ENCODE measurements at places on chromosomes 5 and 9.
A peak's percentile ranks its signal among the peaks of the same experiment; 100 is the strongest.

DNA sequence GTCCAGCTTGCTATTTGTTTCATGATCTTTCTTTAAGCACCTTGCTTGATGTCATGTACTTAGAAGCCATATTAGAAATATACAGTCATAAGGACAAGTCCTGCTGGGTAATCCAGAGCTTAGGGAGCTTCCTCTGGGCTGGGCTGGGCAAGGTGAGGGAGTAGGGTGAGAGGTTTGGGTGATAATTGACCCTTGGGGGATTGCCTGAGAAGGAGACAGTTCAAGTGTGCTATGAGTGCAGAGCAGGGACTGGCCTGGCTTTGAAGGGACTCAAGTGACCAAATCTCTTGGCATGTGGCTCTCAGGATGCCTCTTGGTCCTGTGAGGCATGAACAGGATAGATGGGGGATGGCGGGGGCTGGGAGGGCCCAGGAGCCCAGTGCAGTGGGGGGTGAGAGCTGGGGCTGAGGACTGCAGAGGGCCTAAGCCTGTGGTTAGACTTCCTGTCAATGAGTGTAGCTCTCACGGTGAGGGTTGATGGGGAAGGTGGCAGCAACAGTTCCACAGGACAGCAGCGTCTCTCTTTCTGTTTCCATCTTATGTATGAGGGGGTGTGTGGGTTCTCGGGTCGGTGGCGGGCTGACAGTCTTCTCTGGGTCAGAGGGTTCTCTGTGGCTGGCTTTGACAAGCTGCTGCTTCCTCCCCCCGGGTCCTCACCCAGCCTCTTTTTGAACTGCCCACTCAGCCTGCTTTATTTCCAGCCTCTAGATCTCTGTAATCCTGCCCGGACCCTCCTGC, 53.5 kb downstream of the RGS3 start:
- peak; percentile 39 for DNase-seq

- DNase-seq = no peak
These were observed 135.4 kb upstream of the RASEF start for GRCh38 chr9:83198371-83198770.

- no peak for DNase-seq
These were observed 21.8 kb downstream of the ELOVL7 start for GRCh38 chr5:60822285-60822556.

DNA sequence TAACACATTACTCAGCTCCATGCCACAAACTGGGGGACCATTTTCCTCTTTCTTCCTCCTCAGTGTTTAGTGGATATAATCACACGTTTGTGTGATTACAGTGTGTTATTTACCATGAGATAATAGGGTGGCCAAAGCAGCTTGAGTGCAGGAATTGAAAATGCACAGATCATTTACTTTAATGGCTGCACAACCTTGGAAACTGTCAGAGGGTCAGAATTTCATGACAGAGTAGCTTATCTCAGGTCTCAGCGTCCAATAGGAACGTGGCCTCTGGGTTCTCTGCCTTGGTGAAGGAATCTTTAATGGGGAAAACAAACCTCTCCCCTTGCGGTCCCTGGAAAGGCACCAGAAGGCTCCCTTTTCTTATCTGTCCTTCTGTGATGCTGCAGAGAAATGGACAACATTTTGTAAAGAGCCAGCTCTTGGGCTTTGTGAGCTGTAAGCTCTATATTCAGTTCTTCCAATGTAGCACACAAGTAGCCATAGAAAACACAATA, 87.4 kb upstream of the CD180 start:
- no peak for DNase-seq

- DNase-seq = peak; percentile 63
These were observed at the start of gene VAV2 for GRCh38 chr9:133991964-133992779. VAV2 (minus strand) TSS chr9:133992324; CDS start chr9:133992278, 46 bp downstream.

- no peak for DNase-seq
These were observed 321.8 kb upstream of the MEF2C start for GRCh38 chr5:89204756-89205155.
